ENCODE measurements at places on chromosomes 5 and 9. TPM values are rescaled to one million over a fixed set of nuclear protein-coding genes. Genes with fewer than 3 reads are reported as not detected.

- peaks cover 33% of the 10 kb centered on the region for H3K4me1 ChIP-seq
- no peaks in the 10 kb centered on the region for H3K36me3 ChIP-seq
- H3K4me3 ChIP-seq = peak within 1 kb of the TSS; percentile 60
- H3K27ac ChIP-seq = no peak within 1 kb of the TSS
Measured at GRCh38 chr9:129752900-129753729, at the start of gene PTGES. PTGES (minus strand) TSS chr9:129753042; CDS start chr9:129753012, 30 bp downstream.

GRCh38 chr5:133392448-133392847 is 219.9 kb downstream of the FSTL4 start:
- no peak overlapping the region for H3K4me3 ChIP-seq
- no peaks in the 10 kb centered on the region for H3K36me3 ChIP-seq
- H3K27ac ChIP-seq = no peak overlapping the region
- H3K27me3 ChIP-seq = peaks cover 28% of the 10 kb centered on the region
- no peak for DNase-seq

DNA sequence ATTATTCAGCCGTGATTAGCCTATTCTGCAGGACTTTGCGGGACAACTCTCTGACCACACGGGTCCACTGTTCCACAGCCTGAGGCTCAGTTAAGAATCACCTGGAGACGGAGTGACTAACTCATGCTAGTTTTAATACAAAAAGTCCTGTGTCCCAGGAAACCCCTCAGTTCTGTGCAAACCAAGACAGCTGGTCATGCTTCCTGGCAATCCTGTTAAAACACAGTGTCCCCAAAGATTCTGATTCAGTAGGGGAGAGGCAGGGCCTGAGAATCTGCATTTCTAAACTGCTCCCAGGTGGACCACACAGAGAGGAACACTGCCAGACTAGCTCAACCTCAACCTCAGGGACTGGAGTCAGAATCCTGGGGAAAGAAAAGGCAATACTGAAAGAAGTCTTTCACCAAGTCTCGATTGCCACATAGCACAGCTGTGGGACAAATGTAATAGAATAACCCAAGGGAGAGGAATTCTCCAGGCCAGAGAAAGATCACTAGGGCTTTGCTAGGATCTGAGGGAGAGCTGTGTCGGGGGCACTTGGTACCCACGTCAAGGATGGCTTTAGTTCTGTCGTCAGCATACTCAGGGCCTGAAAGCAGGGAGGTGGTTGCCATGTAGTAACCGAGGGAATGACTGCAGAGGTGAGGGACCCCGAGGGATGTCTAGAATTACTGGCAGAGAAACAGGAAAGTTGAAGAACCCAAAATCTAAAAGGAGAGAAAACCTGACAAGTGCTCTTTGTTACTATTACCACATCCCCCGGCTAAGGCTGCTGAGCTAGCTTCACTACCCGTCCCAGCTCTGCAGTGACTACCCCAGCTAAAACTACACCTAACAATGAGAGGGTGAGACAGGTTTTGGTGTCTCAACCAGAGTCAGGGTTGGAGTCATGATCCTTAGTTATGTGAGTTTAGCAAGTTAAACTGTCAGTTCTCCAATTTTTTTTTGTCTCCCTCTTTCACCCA is 8.6 kb downstream of the SUSD1 start:
- no peaks in the 10 kb centered on the region for H3K27me3 ChIP-seq
- H3K27ac ChIP-seq = no peak overlapping the region
- no peak for DNase-seq
- no peak overlapping the region for H3K4me3 ChIP-seq

COX7C gene
- 404 TPM for total RNA-seq

CACNA1B gene
- total RNA-seq = 0.07 TPM

PCDHA1 gene
- total RNA-seq = not detected
